ENCODE measurements at places on chromosomes 5 and 9.

GRCh38 chr5:128629157-128629556 is 91.1 kb upstream of the FBN2 start:
- no peak for DNase-seq

DNA sequence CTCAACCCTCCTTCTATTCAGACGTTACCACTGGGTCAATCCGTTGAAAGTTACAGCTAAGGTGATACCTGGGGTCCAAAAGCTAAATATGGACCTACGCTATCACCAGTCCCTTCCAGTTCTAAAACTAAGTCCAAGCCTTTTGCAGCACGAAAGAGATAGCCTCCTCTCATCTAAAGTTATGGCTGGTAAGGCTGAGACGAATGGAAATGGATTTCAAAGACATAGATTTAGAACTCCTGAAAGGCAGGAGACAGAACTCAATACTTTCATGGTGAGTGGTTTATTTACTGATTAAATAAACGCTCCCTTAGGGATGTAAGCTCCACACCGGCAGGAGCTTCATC is 751 bp upstream of the RIC1 start:
- DNase-seq: no peak

- no peak for DNase-seq
Measured at GRCh38 chr5:14118551-14119320, 24.4 kb upstream of the TRIO start.

- DNase-seq: no peak
Measured at GRCh38 chr9:133769511-133770075, 31.4 kb upstream of the SARDH start.

- DNase-seq: no peak
Measured at GRCh38 chr5:1204693-1205242, 3.4 kb downstream of the SLC6A19 start.

GRCh38 chr5:158769079-158769478 is 330.6 kb downstream of the EBF1 start:
- DNase-seq: no peak

DNA sequence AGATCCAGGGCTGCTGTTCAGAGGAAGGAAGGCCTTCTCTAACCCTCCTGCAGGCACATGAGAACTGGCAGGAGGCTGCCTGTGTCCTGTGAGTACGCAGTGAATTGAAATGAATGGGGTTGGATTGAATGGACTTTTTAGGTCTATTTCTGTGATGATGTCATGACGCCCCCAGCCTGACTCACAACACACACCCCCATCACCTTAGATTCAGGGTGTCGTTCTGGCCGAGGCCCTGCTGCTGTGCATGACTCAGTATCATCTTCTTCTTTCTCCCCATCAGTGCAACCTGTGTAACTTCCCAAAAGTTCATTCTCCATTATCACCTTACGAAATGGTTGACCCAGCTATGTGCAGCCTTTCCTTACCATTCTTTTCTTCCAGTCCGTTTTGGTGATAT is 5.4 kb downstream of the PCAT7 start:
- DNase-seq: peak; percentile 33

DNA sequence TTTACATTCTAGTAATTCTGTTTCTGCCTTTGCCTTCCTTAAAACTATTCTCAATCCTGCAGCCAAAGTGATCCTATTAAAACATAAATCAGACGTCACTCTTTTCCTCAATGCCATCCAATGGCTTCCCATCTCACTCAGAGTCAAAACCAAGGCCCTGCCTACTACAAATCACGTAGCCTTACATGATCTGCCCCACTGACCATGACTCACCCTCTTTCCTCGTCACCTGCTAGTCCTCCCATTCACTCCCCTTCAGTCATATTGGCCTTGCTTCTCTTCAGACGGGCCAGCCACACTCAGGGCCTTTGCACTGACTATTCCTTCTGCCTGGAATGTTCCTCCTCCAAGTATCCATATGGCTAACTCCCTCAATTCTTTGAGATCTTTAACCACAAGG is 39.0 kb upstream of the DMXL1 start:
- DNase-seq: peak; percentile 81

- no peak for DNase-seq
Measured at GRCh38 chr5:160397492-160397891, 2.4 kb downstream of the FAM200C start.

DNA sequence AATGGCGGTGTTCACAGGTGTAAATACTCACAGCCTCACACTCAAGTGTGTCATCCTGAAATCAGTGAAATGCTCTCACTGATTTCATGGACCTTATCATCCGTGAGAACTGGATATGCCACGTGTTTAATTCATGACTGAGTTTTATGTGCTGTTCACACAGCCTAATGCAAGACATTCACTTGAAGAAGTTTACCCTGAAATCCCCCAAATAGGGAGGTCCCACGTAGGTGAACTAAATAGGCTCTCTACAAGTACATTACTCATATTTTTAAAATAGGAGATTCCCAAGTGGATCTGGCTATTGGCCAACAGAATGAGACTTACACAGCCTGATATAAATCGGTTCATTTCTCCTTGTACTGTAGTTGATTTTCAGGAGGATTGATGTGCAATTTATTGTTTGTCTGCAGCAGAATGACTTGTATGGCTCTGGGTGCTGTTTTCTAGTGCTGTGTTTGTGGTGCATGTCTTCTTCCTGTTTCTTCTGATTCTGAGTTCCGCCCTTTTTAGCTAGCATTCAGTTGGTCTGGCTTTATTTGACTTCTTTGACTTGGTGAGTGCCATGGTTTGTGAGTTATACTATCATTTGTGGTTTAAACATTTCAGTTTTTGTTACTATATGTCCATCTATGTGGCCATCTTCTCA is 25.1 kb downstream of the TRIO start:
- DNase-seq: no peak

GRCh38 chr5:90017239-90017638 is 392.3 kb downstream of the CETN3 start:
- no peak for DNase-seq

DNA sequence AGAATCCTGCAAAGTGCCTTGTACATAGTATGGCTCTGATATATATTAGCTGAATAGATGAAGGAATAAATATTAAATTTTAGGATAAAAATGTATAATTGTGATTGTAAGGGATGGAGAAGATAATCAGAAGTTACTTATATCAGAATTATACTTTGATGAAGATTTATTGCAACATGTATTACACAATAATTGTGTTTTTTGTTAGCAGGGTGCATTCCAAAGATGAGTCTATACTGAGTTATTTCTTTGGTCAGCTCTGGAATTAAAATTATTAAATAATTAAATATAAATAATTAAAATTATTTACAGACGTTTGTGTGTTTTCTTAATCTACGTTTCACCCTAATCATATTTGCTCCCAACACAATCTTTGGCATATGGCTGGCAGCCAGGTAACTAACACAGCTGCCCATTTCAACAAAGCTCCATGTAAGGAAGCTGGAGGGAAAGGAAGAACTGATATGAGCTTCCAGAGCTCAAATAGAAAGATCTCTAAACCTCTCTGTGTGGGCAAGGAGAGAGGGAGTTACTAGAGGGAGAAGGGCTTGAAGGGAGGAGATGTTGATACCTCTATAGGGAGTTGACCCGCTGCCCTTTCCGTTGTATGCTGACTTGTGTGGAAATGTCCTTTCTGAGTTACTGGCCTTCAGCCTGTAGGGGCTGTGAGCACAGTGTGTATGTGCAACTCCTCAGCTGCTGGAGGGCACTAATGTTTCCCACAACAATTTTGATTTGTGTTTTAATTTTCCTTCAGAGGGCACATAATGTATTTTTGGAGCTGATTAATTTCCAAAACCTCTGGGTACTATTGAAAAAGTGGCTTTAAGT is 403.4 kb downstream of the MAN2A1 start:
- no peak for DNase-seq
